ENCODE measurements at places on chromosomes 2 and 18.

DNA sequence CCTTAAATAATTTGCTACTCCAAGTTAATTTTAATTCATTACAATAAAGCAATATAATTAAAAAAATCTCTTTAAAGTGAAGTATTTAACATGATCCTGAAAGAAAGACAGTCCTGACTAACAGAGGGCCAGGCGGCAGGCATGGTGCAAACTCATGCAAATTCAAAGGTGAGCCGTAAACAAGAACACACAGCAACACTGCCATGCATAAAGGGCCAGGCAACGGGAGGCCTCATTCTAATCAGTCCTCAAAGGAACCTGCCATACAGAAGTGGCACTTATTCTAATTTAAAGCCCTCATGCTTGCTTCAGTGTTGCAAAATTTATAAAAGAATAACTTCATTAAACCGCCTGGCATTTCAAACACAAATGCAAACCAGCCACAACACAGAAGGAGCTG, 277.0 kb downstream of the ZNF521 start:
- H3K27me3 ChIP-seq, result no peaks in the 10 kb centered on the region
- no peak overlapping the region for H3K27ac ChIP-seq
- no peak overlapping the region for H3K4me3 ChIP-seq
- no peak for DNase-seq
- H3K4me1 ChIP-seq, result peaks cover 8% of the 10 kb centered on the region

DNA sequence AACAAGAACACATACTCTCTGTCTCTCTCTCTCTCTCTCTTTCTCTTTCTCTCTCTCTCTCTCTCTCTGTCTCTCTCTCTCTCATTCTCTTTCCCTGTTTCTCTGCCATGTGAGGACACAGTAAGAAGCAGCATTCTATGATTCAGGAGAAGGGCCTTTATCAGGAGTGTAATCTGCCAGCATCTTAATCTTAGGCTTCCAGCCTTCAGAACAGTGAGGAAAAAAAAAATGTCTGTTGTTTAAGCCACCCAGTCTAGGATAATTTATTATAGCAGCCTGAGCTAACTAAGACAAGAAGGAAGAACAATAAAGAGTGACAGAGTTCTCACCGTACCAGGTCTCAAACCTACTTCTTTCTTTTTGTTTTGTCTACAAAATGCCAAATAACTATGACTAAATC, 399.4 kb downstream of the SOCS6 start:
- H3K36me3 ChIP-seq, result no peaks in the 10 kb centered on the region
- H3K4me1 ChIP-seq, result no peaks in the 10 kb centered on the region
- DNase-seq, result no peak
- H3K27ac ChIP-seq, result no peak overlapping the region
- H3K4me3 ChIP-seq, result no peak overlapping the region

GRCh38 chr2:237668440-237668839, 41.1 kb downstream of the LRRFIP1 start:
- H3K4me1 ChIP-seq, result peaks cover 38% of the 10 kb centered on the region
- no peaks in the 10 kb centered on the region for H3K36me3 ChIP-seq
- H3K27me3 ChIP-seq, result no peaks in the 10 kb centered on the region
- no peak for DNase-seq

DNA sequence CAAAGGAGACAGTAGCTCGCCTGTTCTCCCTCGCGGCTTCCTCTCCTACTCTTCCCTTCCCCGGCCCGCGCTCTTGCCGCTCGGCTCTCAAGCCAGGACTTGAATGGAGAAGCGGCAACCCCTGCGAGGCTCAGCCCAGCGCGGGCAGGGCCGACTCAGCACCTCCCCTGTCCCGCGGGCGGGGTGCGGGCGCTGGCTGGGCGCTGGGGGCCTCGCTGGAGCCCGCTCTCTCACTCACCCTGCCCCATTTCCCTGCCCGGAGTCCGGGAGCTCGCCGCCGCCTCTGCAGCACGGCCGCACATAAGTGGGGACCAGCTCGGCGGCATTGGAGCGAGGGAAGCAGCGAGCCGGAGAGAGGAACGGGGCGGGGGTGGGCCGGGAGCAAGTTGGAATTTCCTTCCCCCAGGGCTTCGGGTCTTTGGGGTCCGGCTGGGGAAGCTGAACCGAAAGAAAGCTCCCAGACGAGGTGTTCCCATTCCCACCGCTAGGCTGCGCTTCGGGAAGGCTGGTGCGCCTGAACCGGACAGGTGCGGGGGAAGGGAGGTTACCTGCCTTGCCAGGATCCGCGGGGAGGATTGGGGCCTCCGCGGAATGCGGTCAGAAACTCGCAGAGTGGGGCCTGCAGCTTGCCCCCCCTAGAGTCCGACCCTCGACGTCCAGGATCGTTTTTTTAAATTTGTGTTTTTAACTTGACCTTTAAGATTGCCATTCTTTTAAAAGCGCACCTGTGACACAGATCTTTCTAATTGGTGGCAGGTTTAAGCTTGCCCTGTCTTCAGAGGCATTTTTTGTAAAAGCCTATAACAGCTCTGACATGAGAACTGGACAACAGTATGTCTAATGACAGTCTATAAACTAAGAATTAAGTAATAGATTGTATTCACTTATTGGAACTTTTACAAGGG, at the start of gene COBLL1:
Gene COBLL1, minus strand, starts transcription at position 105 of the 905 bp plus-strand sequence. CDS start 627 bp downstream, outside the sequence.
- DNase-seq, result peak; percentile 88
- H3K36me3 ChIP-seq, result no peaks in the 10 kb centered on the region
- H3K4me3 ChIP-seq, result peak within 1 kb of the TSS; percentile 81
- H3K27me3 ChIP-seq, result no peaks in the 10 kb centered on the region
- H3K4me1 ChIP-seq, result peaks cover 11% of the 10 kb centered on the region

- no peak overlapping the region for H3K27ac ChIP-seq
- H3K27me3 ChIP-seq, result no peaks in the 10 kb centered on the region
- H3K4me3 ChIP-seq, result no peak overlapping the region
- peak; percentile 32 for DNase-seq
- no peaks in the 10 kb centered on the region for H3K36me3 ChIP-seq
Measured at GRCh38 chr2:180017784-180018183, 10.7 kb upstream of the CWC22 start.

DNA sequence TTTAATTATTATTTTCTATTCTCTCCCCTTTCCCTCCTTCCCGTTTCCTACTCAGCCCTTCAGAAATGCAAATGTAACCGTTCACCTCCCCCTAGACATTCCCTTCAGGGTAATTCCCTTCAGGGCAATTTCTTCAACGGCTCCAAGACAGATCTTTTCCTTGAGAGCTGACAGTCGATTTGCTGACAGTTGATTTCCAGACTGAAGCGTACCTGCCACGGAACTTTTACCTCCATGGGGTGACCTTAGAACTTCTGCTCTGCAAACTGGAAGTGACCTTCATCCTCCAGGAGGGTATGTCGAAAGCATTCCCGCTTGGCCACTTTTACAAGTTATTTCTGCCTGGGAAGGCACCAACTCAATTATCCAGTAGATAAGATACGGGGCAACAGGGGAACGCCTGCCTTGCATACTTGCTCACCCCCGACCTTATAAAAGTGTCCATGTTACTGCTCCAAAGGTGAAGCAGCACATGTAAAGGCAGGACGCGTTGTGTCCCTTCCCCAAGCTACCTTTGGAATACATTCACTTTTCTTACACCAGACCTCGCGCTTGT, 18.5 kb downstream of the B3GNT7 start:
- H3K4me1 ChIP-seq, result no peaks in the 10 kb centered on the region
- peak; percentile 33 for DNase-seq
- no peak overlapping the region for H3K4me3 ChIP-seq
- no peaks in the 10 kb centered on the region for H3K36me3 ChIP-seq
- H3K27me3 ChIP-seq, result no peaks in the 10 kb centered on the region

- no peaks in the 10 kb centered on the region for H3K27me3 ChIP-seq
- no peak overlapping the region for H3K27ac ChIP-seq
- DNase-seq, result no peak
- H3K4me1 ChIP-seq, result no peaks in the 10 kb centered on the region
- no peak overlapping the region for H3K4me3 ChIP-seq
- no peaks in the 10 kb centered on the region for H3K36me3 ChIP-seq
Measured at GRCh38 chr2:149747456-149747855, 159.9 kb upstream of the MMADHC start.

- H3K4me1 ChIP-seq, result peaks cover 43% of the 10 kb centered on the region
- DNase-seq, result no peak
- no peak overlapping the region for H3K27ac ChIP-seq
- peaks cover 39% of the 10 kb centered on the region for H3K27me3 ChIP-seq
Measured at GRCh38 chr2:169361706-169362117, 622 bp downstream of the LRP2 start.

GRCh38 chr2:124664363-124664762, 639.3 kb downstream of the CNTNAP5 start:
- H3K4me1 ChIP-seq, result no peaks in the 10 kb centered on the region
- no peak overlapping the region for H3K27ac ChIP-seq
- no peaks in the 10 kb centered on the region for H3K27me3 ChIP-seq
- H3K4me3 ChIP-seq, result no peak overlapping the region

DNA sequence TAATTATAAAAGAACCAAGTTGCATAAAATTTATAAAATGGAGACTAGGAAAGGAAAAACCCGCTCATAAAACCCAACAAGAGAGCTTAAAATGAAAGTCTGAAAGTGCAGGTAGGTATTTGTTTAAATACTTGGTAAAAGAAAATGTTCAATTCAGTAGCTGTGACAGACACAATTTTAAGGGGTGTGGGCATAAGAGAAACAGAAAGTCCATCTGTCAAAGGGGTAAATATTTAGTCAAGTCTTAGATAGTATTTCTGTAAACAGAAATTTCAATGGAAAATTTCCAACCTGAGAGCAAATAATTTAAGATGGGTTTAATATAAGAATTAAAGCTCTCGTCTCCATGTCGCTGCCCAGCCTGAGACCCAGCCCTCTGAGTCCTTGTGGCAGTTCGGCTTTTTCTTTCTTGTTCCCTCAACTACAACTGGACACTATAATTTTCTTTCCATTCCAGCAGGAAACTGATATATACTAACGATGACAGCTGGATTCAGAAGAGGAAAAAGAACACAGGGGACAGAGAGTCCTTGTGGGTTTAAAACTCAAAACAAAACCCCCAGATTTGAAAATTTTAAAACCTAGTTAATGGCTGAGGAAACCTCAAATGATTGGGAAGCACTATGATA, 88.0 kb upstream of the ZFP36L2 start:
- H3K4me1 ChIP-seq, result peaks cover 5% of the 10 kb centered on the region
- H3K36me3 ChIP-seq, result no peaks in the 10 kb centered on the region
- H3K27me3 ChIP-seq, result no peaks in the 10 kb centered on the region
- peak overlapping the region; percentile 58 for H3K27ac ChIP-seq
- no peak overlapping the region for H3K4me3 ChIP-seq

DNA sequence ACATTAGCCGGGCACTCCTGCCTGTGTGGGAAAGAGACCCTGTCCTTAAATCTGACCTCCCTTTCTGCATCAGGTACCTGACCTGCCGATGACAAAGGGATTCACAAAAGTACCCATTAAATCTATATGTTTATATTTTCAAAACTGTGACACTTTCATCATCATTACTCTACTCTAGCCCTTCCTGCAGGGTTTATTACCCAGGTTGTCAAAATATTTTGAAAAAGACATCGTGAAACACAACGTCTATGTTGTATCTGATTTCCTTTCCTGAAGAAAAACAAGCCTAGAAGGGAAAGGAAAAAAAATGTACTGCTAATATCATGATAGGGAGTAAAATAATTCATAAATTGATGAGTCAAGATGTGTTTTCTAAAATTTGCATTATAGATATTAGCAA, 15.2 kb upstream of the KYNU start:
- no peak overlapping the region for H3K27ac ChIP-seq
- H3K36me3 ChIP-seq, result no peaks in the 10 kb centered on the region
- peaks cover 16% of the 10 kb centered on the region for H3K4me1 ChIP-seq
- no peak overlapping the region for H3K4me3 ChIP-seq

GRCh38 chr18:68847219-68847837, 49.4 kb downstream of the CCDC102B start:
- no peak overlapping the region for H3K4me3 ChIP-seq
- DNase-seq, result peak; percentile 48
- no peak overlapping the region for H3K27ac ChIP-seq
- no peaks in the 10 kb centered on the region for H3K27me3 ChIP-seq
- no peaks in the 10 kb centered on the region for H3K4me1 ChIP-seq
- H3K36me3 ChIP-seq, result no peaks in the 10 kb centered on the region

GRCh38 chr2:136118819-136119716, 1.1 kb upstream of the CXCR4 start:
- H3K27me3 ChIP-seq, result no peaks in the 10 kb centered on the region
- DNase-seq, result peak; percentile 64
- H3K4me1 ChIP-seq, result peaks cover 47% of the 10 kb centered on the region

GRCh38 chr2:147689220-147689909, 155.5 kb upstream of the ACVR2A start:
- H3K4me1 ChIP-seq, result no peaks in the 10 kb centered on the region
- no peaks in the 10 kb centered on the region for H3K36me3 ChIP-seq
- no peaks in the 10 kb centered on the region for H3K27me3 ChIP-seq
- no peak for DNase-seq

DNA sequence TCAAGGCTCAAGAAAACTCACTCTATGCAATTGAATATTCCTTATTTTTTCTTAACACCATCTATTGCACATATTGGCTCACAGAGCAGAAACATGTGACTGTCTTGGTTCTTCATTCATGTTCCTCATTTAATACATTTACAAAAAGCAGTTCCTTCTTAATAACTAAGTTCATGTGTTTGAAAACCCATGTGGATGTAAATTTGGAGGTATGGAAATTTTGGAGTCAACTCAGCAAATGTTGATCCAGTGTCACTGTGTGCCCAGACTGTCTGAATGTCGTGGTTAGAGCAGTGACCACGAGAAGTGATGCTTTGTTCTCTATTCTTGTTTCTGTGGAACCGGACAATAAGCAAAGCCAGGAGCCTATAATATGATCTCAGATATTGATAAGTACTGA, 299.1 kb downstream of the SETBP1 start:
- no peaks in the 10 kb centered on the region for H3K36me3 ChIP-seq
- no peaks in the 10 kb centered on the region for H3K27me3 ChIP-seq
- no peak overlapping the region for H3K4me3 ChIP-seq
- H3K27ac ChIP-seq, result no peak overlapping the region
- no peak for DNase-seq

GRCh38 chr2:212726403-212726802, 187.8 kb upstream of the ERBB4 start:
- H3K27me3 ChIP-seq, result no peaks in the 10 kb centered on the region
- no peaks in the 10 kb centered on the region for H3K4me1 ChIP-seq

DNA sequence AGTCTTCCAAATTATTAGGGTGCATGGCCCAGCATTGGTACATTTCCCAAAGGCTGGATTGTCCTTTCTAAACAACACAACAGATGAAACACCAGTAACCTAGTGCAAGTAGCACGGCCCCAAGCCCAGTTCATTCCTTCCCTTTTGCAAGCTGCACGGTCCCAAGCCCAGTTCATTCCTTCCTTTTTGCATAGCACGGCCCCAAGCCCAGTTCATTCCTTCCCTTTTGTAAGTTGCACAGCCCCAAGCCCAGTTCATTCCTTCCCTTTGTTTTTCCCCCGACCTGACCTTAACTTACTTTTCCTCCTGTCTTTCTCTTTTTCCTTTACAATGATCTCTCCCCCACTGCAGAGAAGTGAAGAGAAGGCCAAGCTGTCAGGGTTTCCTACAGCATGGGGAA, 60.9 kb downstream of the C18orf63 start:
- no peaks in the 10 kb centered on the region for H3K27me3 ChIP-seq
- no peaks in the 10 kb centered on the region for H3K4me1 ChIP-seq
- no peaks in the 10 kb centered on the region for H3K36me3 ChIP-seq
- no peak overlapping the region for H3K4me3 ChIP-seq
- no peak overlapping the region for H3K27ac ChIP-seq
- DNase-seq, result no peak

Data from stomach (tissue), 19 donors.